ENCODE measurements at places on chromosomes 7 and 10.
A peak's percentile ranks its signal among the peaks of the same experiment; 100 is the strongest.

- DNase-seq: no peak
These were observed 13.1 kb downstream of the TSPAN15 start for GRCh38 chr10:69464401-69464800.

DNA sequence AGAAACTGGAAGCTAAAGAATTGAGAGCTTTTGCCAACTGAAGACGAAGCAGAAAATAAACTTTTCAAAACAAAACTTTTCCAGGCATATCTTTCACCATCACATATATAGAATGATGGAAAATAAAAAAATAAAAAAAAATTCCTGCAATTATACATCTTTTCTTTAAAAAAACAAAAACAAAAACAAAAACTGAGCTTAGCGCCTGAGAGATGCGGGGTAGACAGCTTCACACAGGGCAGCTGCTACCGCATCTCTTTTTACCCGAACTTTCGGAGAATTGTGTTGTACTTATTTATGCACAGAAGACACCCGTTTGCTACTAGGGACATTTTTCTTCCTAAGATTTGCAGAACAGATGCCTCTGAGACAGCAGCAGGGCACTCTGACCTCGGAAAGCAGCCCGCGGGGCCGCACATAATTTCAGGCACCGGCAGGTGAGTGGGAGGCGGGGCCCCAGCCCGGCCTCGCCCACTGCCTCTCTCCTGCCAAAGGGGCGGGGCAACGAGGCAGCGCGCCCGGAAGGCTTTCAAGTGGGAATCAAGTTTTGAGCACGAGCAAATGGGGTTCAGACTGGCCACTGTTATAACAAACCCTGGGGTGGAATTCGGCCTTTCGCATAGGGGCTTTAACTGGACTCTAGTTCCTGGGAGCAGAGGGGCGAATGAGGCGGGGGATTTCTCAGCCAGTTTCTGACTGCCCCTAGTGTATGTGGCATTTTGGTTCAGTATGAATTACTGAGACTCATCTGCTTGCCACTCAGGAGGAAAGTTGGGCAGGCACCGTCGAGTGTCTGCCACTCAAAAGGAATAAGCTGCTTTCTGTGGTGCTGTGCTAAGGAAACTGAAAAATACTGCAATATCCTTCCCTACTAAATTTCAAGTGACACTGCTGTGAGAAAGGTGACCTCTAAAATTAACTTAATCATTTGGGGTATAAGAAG, 18.5 kb upstream of the FAM133B start:
- DNase-seq: no peak

- peak; percentile 37 for DNase-seq
These were observed 13.1 kb downstream of the TAS2R41 start for GRCh38 chr7:143490717-143491306.

DNA sequence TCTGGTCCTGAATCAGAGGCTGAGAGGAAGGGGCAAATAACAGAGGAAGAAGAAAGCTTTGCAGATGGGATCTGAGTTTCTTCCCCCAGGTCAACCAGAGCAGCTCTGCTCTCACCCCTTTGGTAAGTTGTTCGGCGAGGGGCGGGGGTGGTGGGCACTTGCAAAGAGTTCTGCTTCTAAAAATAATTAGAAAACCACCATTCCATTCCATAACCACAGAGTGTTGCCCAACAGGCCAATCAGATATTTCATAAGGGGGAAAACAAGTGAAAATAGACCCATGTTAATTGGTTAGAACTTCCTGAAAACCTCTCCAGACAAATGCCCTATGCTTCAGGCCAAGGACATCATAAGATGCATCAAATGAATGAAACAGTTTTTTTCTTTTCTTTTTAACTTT, 43.6 kb upstream of the R3HCC1L start:
- DNase-seq: no peak

- DNase-seq: no peak
These were observed 54.4 kb downstream of the SH3PXD2A start for GRCh38 chr10:103800789-103801540.

GRCh38 chr10:58919927-58920654, 256.4 kb upstream of the PHYHIPL start:
- DNase-seq: peak; percentile 58

DNA sequence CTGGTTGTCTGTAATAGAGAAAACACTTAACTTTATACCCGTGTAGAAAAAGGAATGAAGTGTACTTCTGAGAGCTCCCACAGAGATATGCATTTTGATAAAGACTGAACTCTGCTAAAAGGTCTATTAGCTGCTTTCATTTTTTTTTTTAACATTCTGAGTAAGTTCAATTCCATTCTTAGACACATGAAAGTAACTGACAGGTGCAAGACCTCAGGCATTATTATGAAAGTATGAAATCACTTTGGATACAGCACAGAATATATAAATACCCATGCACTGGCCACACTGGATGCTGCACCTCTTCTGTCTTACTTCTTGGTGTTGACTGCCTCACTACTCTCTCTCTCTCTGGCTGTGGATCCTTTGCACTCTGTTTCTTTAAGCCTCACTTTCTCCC, 46.2 kb downstream of the VWDE start:
- DNase-seq: no peak

GRCh38 chr7:74164985-74165456, 9.1 kb upstream of the EIF4H start:
- peak; percentile 24 for DNase-seq

GRCh38 chr7:18239212-18239611, 211.6 kb upstream of the PRPS1L1 start:
- no peak for DNase-seq

DNA sequence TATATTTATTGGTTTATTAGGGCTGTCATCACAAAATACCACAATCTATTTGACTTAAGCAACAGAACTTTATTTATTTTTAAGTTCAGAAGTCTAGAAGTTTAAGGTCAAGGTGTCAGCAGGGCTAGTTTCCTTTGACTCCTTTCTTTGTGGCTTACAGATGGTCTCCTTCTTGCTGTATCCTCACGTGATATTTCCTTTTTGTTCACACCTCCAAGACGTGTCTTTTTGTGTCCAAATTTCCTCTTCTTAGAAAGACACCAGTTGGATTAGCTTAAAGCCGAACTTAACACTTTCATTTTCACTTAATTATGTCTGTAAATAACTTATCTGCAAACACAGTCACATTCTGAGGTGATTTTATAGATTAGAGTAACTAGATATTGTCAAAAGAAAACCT, 631.4 kb upstream of the POT1 start:
- no peak for DNase-seq

DNA sequence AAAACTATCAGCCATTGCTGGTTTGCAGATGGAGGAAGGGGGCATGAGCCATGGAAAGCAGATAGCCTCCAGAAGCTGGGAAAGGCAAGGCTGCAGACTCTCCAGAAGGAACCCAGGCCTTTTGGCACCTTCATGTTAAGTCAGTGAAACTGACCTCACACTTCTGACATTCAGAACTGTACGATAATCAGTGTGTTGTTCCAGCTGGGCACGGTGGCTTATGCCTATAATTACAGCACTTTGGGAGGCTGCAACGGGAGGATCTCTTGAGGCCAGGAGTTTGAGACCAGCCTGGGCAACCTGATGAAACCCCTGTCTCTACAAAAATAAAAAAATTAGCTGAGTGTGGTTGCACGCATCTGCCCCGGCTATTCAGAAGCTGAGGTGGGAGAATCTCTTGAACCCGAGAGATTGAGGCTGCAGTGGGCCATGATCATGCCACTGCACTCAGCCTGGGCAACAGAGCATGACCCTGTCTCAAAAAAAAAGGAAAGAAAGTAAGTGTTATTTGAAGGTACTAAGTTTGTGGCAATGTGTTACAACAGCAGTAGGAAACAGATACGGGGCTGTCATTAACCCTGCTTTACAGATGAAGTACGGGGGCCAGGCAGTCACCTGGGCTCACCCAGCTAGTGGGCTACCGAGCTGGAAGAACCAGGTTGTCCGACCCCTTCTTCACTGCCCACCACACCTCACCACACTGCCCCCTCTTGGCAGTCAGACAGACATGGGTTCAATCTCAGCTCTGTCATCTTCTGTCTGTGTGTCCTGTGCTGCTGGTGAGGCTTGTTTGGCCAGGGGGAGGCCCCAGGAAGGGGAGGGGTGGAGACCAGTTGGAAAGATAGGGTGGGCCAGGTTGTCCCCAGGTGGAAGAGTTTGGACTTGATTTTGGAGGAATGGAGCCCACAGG, 18.3 kb downstream of the CHST3 start:
- DNase-seq: no peak

GRCh38 chr7:66627881-66628360, 760 bp upstream of the KCTD7 start:
- no peak for DNase-seq

GRCh38 chr10:32111585-32111984, 55.4 kb upstream of the KIF5B start:
- no peak for DNase-seq

- DNase-seq: peak; percentile 16
These were observed at the start of gene NRG3 for GRCh38 chr10:81874875-81875466. NRG3 (plus strand) TSS chr10:81875194.

DNA sequence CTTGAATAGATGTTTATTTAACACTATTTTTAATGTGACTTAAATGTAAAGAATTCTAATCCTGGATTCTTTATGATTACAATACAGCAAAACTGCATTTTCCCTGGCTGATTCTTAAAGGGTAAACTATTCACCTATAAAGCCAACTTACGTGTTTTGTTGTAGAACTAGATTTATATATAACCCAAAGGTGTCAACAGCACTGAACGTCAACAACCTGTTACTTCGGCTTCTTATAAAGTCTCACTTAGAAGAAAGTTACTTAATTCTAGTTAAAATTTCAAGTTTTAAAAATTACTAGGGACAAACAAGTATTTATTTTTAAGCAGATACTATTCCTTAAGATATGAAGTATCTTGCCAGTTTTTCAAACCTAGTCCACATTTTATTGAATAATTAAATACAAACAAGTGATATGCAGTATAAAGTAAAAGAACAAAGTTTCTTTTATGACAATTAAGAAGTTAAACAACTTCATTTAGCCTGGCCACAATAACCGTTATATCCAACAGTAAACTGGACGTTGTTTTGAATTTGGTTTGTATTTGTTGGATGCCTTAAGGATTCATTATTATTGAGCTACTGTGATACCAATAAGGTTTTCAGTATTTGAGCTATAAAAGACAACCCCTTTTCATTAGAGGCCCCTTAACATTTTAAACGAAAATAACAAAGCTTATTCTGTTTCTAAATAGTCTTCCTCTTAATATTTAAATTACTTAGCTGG, 83.1 kb downstream of the SNX10 start:
- no peak for DNase-seq

GRCh38 chr7:139618482-139619366, 95.2 kb downstream of the CLEC2L start:
- DNase-seq: peak; percentile 71

GRCh38 chr7:29177963-29178600, 16.5 kb upstream of the CHN2 start:
- DNase-seq: no peak

- no peak for DNase-seq
These were observed 165.8 kb downstream of the TCERG1L start for GRCh38 chr10:131145756-131146155.

- peak; percentile 67 for DNase-seq
These were observed 632.5 kb upstream of the ANKRD30A start for GRCh38 chr10:36492590-36493515.

DNA sequence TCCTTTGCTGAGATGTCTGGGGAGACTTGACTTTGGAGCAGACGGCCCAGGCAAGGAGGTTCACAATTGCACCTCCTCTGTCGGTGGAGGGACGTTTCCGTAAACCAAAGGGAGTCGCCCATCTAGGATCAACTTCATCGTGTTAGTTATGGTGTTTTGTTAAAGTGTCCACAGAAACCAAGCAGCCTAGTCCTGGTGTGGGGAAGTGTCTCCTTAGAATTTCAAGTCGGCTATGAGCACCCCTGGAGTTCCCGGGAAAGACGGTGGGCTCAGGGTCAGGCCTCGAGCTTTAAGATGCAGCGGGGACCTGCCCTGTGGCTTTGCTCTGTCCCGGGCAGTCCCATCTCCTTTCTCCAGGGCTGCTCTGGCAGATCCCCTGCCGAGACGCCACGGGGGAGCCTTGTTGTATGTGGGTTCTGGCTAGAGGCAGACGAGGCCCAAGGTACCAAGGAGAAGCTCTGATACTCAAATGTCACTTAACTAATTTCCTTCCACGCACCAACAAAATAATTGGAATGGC, 319.2 kb downstream of the ADARB2 start:
- no peak for DNase-seq

GRCh38 chr7:150999497-151000230, 8.8 kb downstream of the NOS3 start:
- DNase-seq: no peak

DNA sequence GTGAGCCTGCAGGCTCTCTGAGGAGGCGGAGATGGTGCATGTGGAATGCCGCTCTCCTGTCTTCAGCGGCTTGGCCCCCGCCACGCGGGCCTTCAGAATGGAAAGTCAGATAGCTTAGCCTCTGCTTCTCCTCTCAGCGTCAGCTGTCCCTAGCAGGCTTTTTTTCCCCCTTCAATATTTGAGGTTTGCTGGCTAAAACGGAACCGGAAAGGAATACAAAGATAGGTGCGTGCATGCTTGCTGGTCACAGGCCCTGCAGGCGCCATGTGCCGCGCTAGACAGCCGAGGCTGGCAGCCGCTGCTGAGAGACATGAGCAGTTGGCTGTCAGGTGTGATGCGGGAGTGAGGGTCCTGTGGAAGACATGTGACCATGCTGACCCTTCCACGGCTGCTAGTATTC, 161.2 kb upstream of the COBL start:
- no peak for DNase-seq

DNA sequence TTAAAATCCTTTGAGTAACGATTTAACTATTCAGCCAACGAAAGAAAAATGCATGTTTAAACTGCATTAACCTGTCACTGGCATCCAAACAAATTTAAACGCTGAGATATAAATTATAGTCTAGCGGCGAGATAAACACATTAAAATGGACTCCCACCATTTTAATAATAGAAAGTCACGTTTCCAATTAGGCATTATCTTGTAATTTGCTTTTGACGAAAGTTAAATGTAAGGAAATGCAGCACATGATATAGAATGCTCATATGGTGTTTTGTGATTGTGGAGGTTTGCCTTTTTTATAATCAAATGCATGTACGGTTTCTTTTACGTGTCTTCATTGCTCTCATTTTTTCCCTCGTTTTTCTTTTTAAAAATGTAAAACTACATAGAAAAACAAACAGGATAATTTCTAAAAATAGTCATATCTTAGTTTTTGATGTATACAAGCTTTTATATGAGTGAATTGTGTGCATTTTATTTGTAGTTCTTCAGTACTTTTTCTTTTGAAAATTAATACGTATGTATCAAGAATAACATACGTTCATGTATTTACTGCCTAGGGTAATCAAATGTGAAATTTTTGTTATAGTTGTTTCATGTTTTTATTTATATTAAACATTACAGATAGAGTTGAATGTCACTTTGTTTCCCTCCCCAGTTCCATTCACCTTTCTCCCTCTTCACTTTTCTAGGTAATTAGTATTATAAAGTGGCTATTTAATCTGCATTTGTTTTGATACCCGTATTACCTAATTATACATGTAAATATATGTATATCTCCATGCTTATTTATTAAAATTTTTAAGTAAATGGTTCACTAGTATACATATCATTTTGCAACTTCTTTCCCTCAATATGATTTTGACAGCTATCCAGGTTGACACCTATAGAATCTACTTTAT, 1.1 kb upstream of the KLF14 start:
- DNase-seq: no peak

Data from AG20443 (cell line).